ENCODE measurements at places on chromosomes 5 and 9.

GRCh38 chr9:115086461-115086860 lies 31.5 kb downstream of the TNC start:
- DNase-seq = no peak

DNA sequence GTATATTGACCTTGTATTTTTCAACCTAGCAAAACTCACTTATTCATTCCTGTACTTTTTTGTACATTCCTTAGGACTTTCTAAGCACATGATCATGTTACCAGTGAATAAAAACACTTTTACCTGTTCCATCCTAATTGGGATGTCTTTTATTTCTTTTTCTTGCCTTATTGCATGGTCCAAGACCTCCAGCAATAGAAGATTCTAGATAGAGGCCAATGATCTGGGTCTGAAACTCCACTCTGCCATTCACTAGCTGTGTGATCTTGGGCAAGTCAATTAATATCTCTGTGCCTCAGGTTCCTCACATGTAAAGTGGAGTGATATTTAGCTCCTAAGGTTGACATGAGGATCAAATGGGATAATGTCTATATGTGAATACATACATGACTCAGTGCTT lies 8.5 kb upstream of the EXOSC2 start:
- no peak for DNase-seq

- no peak for DNase-seq
These were observed 62.4 kb downstream of the PJA2 start for GRCh38 chr5:109347252-109347888.

DNA sequence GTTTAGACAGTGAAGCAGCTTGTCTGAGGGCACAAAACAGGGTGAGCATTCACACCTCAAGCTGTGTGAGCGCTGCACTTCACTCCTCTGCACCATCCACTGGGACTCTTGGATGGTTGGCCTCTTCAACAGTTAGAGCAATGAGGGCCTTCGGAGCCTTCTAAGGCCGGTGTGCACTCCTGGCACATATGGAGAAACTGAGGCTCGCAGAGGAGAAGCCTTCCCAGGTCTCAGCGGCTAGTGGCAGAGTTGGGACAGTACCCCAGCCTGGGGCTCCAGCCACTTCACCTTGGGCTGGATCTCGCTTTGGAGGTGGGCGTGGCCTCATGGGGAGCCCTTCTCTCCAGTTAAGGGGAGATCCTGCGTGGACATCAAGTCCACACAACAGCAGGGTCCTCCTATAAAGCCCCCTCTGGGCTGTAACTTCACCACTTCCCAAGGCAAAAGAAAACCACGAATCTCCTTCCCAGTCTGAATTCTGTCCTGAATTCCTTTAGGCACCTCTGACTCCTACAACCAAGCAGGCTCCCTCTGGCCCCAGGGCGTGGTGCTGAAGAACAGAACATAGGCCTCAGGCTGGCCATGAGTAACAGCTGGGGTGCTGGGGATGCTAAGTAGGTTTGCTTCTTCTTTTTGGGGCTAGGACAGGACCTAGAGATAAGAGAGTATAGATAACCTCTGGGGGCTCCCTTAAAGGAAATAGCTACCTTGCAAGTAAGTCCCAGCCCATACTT lies 30.5 kb upstream of the CSF1R start:
- DNase-seq = no peak

DNA sequence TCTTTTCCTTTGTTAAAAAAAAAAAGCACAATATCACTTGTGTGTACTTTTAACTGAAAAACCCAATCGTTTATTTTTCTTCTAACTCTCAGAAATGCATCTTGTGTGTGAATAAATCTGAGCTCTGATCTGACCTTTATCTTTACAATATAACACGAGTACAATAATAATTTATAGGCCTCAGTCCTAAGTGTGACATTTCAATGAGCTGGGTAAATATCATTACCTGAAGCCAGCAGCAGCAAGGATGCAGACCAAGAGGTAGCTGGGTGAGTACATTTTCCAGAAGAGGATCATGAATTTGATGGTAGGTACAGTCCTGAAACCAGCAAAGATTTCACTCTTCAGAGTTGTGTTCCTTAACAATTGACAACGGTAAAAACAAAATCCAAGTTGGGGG lies 264.0 kb upstream of the KIF2A start:
- no peak for DNase-seq

GRCh38 chr9:2281803-2282185 lies 266.6 kb downstream of the SMARCA2 start:
- no peak for DNase-seq

DNA sequence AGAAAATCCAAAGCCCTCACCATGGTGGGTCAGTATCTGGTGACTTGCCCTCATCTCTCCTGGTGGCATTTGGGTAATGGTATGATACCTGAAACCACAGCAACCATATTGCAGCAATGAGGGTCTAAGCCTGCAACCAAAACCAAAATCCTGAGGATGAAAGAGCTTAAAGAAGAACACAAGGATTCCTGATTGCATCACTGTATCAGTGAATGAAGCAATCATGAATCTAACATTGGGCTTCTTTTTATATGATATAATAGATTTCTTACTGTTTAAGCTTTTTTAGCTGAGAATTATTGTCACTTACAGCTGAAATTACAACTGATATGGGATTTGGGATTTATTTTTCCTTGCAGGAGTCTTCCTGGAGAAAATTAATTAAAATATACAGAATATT lies 269.9 kb downstream of the MEF2C start:
- DNase-seq = no peak

DNA sequence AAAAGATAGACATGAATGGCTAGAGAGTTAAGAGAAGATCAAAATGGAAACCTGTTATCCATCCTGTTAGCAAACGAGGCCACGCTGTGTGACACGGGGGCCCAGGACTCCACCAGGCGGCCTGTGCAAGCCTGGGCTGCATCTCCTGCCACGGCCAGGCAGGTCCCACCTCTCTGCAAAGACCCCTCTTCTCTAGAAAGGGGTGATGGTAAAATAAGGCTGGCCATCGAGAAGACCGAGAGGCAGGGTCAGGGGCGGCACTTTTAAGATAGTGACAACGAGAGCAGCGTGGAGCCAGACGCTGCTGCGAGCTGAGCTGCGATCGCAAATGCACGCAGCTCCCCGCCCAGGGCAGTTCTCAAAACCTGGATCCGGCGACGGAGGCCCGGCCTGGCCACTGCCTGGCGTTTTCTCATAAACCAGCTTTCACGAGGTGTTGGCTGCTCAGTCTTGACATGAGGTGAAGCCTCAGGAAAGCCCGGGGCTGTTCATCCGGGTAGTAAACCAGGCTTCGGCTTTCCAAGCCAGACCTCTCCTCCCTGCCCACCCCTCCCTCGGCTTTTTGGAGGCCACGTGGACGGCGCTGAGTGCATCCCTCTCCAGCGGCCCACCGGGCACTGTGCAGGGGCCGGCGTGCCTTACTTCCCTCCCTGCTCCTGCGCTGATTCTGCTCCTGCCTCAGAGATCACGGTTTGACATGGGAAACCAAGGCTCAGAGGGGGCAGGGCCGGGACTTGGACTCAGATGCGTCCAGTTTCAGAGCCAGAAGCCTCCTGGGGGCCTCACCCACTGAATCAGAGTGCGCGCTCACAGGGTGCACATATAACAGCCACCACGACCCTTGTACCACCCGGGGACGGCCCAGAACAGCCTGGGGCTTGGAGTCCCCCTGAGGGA lies 151.6 kb upstream of the PHYKPL start:
- no peak for DNase-seq

GRCh38 chr5:170571281-170571731 lies 67.5 kb downstream of the KCNIP1 start:
- no peak for DNase-seq

GRCh38 chr9:120850315-120850714 lies 7.6 kb upstream of the PSMD5 start:
- no peak for DNase-seq

DNA sequence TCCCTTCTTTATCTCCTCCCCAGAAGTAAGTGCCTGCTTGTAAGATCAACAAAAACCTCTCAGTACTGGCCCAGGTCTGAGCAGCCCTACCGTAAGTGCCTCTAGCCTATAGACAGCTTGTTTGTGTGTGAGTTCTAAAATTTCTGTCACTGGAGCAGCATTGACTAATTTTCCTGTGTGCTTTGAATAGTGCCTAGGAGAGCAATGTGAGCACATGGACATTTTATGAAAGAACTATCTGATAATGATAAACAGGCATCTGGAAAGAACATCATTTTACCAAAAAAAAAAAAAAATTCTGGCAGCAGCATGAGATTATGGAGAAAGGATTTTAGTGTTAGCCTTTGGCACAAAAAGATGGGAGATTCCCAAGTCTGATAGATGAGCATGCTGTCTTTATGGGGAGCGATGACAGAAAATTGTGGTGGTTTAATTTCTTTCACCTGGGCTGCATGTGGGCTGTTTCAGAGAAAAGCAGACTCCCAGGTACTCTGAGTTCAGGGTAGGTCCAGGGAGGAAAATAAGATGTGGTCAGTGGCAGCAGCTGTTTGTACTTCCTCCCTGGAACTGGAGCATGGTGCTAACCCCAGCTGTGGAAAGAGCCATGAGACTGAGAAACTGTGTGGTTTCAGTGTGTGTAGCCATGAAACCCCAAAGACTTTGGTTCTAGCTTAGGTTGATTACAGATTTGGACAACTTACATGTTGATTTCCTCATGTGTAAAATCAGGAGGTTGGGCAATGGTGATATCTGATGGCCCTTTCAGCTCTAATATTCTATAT lies 419.9 kb downstream of the NTRK2 start:
- DNase-seq = no peak

Data from AG09309 (cell line).